Cerebellum (tissue), 4 donors: ENCODE measurements at places on chromosomes 6 and 20. TPM values are rescaled to one million over a fixed set of nuclear protein-coding genes. Genes with fewer than 3 reads are reported as not detected.

- DNase-seq: no peak
Measured at GRCh38 chr20:20461551-20461950, 93.6 kb downstream of the INSM1 start.

- no peak for DNase-seq
Measured at GRCh38 chr6:163165155-163165910, 249.2 kb upstream of the QKI start.

- DNase-seq: no peak
Measured at GRCh38 chr20:54051068-54051467, 19.3 kb downstream of the BCAS1 start.

GRCh38 chr6:52574709-52575501, 2.0 kb downstream of the TRAM2 start:
- no peak for DNase-seq

- DNase-seq: peak; percentile 96
Measured at GRCh38 chr20:46255440-46256104, 52.7 kb downstream of the CDH22 start.

- DNase-seq: no peak
Measured at GRCh38 chr6:75491291-75491690, 2.3 kb downstream of the FILIP1 start.

Gene OR2J3
- not detected for total RNA-seq

Gene GABRR1
- total RNA-seq: 0.09 TPM

Gene ASF1A
- total RNA-seq: 31.0 TPM

Gene SASH1
- 34.3 TPM for total RNA-seq

Gene PBOV1
- not detected for total RNA-seq

Gene DHX35
- 13.1 TPM for total RNA-seq
